Suppressor macrophage (primary cell): ENCODE measurements at places on chromosomes 1 and 21.

DNA sequence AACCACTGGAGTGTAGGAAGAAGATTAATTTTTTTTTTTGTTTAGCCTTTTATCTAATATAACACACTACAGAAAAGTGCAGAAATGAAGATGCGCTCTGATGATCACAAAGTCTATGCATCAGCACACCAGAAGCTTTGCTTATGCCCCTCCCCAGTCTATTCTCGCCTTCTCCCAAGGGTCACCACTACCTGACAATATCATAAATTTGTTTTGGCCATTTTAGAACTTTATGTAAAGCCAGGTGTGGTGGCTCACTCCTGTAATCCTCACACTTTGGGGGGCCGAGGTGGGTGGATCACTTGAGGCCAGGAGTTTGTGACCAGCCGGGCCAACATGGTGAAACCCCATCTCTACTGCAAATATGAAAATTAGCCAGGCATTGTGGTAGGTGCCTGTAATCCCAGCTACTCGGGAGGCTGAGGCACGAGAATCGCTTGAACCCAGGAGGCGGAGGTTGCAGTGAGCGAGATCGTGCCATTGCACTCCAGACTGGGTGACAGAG lies 231.3 kb downstream of the FOXD2 start:
- no peak for DNase-seq

- DNase-seq: no peak
Measured at GRCh38 chr1:227808566-227808965, 6.9 kb upstream of the PRSS38 start.

GRCh38 chr1:3384407-3384806 lies 70.1 kb upstream of the ARHGEF16 start:
- no peak for DNase-seq

GRCh38 chr1:29358183-29358582 lies 121.9 kb downstream of the PTPRU start:
- DNase-seq: no peak

DNA sequence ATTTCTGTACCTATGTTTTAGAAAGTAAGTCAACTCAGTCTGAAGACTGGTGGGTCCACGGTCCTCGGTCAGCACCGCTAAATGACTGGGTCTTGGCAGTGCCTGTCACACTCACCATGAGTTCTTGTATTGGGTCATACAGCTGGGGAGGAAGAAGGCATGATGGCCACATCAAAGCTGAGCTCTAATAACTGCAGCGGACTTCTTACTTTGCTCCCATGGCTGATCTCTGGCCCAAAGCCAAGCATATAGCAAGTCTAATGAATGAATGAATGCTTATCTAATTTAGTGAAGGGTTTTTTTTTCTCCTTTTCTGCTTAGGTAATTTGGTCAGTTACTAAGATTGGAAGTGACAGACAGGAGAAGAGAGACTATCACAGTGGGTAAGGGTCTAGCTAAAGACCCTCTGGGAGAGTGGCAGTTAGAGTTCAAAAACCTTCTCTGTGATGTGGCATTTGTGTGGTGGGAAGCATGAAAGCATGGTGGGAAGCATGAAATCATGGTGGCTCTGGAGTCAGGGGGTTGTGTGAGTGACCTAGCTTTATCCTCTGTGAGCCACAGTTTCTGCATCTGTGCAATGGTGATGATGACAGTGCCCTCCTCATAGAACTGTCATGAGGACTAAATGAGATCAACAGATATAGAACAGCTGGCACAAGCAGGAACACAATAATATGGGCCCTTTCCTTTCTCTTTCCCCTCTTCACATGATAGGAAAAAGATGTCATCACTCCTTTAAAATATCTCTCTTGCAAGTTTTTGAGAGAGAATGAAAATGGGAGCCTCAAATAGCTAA lies 78.9 kb upstream of the JAK1 start:
- DNase-seq: no peak

- DNase-seq: no peak
Measured at GRCh38 chr1:220772846-220773245, 13.9 kb upstream of the MTARC1 start.

GRCh38 chr1:224141693-224142092 lies 27.8 kb downstream of the FBXO28 start:
- DNase-seq: no peak

GRCh38 chr1:75908717-75909152 lies 23.5 kb downstream of the ASB17 start:
- DNase-seq: peak; percentile 26

- DNase-seq: no peak
Measured at GRCh38 chr1:64632936-64633335, 111.9 kb upstream of the RAVER2 start.

DNA sequence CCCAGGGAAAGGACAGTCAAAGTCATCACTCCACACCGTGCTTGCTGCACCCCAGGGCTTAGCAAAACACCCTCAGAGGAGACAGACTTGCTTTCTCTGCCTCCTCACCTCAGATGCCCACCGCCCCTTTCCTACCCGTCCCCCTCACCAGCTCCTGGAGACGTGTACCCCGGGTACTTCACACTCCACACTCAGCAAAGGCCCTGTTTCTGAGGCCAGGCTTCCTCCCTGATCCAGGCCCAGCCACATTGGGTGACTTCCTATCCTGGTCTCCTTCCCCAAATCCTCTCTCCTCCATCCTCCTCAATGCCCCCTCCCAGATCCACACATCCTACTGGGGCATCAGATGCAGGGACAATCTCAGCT lies 116.7 kb downstream of the DMRTB1 start:
- DNase-seq: no peak

- DNase-seq: no peak
Measured at GRCh38 chr1:201180901-201181300, 9.7 kb upstream of the IGFN1 start.

DNA sequence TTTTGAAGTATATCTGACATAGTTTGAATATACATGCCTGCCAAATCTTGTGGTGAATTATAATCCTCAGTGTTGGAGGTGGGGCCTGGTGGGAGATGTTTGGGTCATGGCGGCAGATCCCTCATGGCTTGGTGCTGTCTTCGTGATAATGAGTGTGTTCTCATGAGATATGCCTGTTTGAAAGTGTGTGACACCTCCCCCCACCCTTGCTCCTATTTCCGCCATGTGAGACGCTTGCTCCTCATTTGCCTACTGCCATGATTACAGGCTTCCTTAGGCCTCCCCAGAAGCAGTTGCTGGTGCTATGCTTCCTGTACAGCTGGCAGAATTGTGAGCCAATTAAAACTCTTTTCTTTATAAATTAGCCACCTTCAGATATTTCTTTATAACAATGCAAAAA lies 436.6 kb upstream of the BEND5 start:
- DNase-seq: no peak

DNA sequence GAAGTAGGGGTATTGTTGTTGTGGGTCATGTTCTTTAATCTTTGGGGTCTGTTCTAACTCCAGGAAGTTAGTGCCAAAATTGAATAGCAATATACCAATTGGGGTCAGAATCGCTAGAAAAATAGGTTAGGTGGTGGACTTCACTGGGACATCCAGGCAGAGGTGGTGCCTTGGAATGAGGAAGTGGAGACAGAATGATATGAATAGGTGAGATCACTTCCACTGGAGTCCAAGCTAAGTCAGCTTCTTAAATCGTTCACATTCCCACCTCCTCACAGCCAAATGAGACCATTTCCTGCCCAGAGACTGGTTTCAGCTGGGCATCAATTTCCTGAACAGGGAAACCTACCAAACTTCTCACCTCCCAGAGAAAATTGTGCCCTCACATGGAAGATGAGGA lies 137.8 kb upstream of the RAB4A start:
- DNase-seq: no peak

DNA sequence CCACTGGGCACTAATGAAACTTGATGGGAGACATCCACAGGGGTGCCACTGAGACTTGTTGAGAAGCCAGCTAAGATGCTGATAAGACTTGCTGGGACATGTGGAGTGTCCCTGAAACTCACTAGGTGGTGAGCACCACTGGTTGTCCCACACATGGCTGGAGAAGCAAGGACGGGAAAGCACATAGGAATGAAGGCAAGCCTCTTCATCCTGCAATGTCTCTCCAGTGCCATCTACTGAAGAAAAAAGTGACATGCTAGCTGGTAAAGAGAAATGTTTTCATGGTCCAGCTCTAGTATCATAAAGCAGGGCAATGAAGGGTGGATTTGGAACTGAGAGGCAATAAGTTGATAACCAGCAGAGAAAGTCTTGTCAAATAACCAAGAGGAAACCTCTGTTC lies 283.0 kb downstream of the PAPPA2 start:
- no peak for DNase-seq

GRCh38 chr1:20634594-20635084 lies 1.4 kb downstream of the PINK1 start:
- DNase-seq: peak; percentile 39

- DNase-seq: no peak
Measured at GRCh38 chr1:5896706-5897660, 95.2 kb downstream of the NPHP4 start.

DNA sequence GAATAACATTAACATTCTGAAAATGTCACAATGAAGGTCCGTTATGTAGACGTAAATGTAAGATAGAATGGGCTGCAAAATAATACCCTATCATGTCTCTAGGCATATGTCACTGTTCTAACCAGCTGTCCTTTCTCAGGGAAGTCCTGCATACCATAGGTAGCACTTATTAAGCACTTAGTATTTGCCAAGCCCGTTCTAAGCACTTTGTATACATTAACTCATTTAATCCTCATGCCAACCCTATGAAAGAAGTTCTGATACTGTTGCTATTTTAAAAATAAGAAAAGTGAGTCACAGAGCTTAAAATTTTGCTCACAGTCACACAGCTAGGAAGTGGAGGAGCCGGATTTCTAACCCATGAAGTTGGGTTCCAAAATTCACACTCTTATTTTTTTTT lies 15.7 kb downstream of the GAS5 start:
- no peak for DNase-seq

- no peak for DNase-seq
Measured at GRCh38 chr1:81125672-81126071, 675.1 kb upstream of the ADGRL2 start.

- no peak for DNase-seq
Measured at GRCh38 chr1:17531682-17532487, 7.6 kb upstream of the ARHGEF10L start.

DNA sequence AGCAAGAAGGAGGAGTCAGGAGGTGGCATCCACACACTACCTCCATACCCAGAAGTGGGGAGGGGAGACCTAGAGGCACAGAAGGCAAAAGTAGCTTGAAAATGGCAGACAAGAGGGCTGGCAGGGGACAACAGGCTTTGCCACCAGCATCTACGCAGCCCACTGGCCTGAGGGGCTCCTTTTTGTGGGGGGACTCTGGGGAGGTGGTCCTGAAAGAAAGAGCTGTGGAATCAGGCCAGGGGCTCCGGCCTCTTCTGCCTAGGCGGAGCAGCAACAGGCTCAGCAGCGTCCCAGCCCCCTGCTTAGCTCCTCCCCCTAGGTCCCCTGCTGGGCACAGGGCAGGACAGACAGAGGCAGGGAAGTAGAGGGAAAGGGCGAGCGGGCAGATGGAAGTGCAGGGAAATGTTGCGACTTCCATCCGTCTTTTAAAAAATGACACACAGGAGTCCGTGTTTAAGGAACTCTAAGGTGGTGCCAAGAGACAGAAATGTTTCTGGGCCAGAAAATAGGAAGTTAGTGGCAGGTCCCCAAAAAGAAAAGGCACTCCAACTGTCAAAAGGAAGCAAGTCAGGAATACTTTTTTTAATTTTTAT lies 10.0 kb upstream of the LEFTY2 start:
- DNase-seq: peak; percentile 50

DNA sequence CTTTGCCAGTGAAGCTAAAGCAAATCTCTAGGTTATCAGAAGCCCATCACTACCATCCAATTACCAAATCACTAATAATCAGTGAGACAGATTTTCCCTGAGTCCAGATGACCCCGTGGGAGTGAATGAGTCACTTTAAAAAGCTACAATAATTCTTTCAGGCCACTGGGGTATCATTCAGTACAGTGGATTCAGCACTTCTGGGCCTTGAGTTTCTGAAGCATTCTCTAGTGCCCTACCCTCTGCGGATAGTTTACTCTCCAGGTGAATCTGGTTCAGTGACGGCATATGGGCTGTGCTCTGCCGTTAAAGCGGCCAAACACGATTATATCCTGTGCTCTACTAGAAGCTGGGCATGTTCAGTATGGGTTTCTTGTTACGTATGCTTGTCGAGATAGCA lies 26.1 kb downstream of the NR5A2 start:
- DNase-seq: no peak

DNA sequence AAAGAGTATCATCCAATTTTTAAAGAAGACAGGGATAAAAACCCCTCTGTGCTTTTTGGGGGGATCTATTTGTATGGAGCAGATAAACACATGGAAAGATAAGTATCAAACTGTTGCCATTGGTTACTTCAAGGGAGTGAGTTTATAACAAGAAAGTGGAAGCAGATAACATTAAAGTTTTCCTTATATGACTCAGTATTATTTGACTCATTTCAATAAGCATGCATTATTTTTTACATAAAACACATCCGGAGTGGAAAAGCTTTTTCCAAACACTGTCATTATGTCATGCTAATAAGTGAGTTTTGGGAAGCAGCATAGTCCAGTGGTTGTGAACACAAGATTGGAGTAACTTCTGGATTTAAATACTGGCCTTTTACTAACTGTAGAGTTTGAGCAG lies 452.2 kb downstream of the LTN1 start:
- no peak for DNase-seq

DNA sequence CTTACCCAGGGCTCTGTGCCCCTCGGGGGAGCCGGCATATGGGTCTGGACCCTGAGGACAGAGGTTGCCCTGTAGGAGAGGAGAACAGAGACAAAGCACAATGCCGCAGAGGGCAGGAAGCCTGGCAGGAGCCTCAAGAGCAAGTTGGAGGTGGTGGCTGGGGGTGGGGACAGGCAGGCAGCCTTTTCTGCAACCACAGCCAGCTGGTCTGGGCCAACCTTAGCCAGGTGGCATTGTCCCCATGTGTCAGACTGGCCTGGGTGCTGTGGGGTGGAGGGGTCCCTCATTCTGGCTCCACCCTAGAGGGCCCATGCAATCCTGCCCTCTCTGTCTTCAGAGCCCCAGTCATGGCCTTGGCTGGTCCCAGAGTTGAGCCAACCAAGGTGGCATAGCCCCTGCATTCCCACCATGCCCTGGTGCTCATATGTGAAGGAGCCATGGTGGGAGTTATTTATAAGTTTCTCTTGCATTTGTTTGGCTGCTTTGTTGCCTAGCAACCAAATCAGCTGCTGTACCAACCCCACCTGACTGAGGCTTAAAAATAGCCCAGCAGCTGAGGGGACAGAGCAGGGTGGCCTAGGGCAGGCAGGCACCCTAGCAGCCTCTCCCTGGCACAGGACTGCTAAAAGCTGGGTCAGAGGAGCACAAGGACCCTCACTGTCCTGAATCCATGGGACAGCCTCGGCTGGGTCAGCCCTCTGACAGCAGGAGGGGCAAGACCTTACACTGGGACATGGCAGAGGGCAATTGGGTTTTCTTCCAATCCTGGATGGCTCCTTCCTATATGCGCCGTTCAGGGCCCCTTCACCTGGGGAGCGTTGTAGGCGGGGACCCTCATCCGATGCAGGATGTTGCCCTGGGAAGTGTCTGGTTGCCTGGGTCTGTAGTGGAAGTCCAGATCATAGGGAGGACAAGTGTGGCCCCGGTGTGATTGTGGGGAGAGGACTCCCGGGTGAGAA lies 19.5 kb downstream of the MAP7D1 start:
- DNase-seq: peak; percentile 33
